ENCODE measurements at places on chromosomes 3 and 15.

- DNase-seq, result no peak
These were observed 355.3 kb upstream of the ZNF385D start for GRCh38 chr3:22106213-22106896.

DNA sequence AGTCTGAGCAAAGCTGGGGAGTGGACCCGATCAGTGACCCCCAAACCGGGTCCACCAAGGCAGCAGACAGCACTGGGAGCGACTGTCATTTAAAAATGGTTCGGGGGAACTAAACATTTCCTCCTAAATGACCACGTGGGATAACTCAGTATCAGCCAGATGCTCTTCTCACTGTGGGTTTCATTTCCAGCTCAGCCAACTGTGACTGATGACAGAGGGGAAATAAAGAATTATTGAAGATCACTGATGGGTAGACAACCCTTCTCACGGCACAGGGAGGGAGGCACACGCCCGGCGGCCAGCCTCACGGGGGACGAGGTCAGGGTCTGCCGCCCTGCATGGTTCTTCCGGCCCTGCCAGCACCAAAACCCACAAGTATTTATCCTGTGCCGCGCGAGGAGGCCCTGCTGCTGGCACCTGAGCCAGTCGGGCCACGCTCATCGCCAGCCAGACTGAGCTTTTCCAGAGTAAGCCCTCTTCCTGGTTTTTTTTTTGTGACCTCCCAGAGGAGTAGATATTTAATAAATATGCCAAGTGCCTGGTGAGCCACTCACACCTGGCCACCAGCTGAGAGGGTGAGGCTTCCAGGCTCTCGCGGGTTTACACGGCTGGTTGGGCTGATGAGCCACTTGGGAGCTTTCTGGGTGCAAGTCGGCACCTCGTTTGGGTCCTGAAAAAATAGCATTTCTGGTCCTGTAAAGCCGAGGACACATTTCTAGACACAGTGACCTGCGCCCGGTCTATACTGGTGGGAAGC, 6.2 kb downstream of the MELTF start:
- DNase-seq, result no peak

- no peak for DNase-seq
These were observed 16.0 kb upstream of the MEGF11 start for GRCh38 chr15:66269326-66270090.

- no peak for DNase-seq
These were observed 1334.4 kb upstream of the ALCAM start for GRCh38 chr3:104032283-104032682.

Measured in stimulated activated CD4-positive, alpha-beta T cell treated with anti-CD3 and anti-CD28 coated beads, TNF-alpha, amount 100 ng/mL, for 48 hours (primary cell).